ENCODE measurements at places on chromosomes 2 and 18.

GRCh38 chr2:160431441-160431840 lies 62.2 kb downstream of the RBMS1 start:
- no peak for DNase-seq

DNA sequence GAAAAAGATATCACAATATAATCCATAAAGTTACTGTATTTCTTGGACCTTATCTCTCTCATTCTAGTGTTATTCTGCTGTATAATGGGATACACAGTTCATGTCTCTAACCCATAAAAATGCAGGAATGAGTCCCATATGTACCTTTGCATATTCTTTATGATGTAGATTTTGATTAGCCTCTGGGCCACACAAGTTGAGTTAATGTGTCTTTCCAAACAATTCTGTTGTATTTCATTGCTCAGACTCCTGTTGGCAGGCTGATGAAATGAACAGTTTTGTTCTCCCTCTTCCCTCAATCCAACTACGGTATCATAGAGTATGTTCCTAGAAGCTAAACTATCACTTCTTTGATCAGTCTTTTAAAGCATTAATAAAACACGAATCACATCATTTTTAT lies 113.2 kb upstream of the SATB2 start:
- no peak for DNase-seq

GRCh38 chr2:115234186-115234585 lies 791.7 kb downstream of the DPP10 start:
- DNase-seq = no peak

- peak; percentile 24 for DNase-seq
Observed at GRCh38 chr2:231781798-231782726, 980 bp upstream of the PDE6D start.

- no peak for DNase-seq
Observed at GRCh38 chr18:25310045-25310444, 41.9 kb downstream of the ZNF521 start.

DNA sequence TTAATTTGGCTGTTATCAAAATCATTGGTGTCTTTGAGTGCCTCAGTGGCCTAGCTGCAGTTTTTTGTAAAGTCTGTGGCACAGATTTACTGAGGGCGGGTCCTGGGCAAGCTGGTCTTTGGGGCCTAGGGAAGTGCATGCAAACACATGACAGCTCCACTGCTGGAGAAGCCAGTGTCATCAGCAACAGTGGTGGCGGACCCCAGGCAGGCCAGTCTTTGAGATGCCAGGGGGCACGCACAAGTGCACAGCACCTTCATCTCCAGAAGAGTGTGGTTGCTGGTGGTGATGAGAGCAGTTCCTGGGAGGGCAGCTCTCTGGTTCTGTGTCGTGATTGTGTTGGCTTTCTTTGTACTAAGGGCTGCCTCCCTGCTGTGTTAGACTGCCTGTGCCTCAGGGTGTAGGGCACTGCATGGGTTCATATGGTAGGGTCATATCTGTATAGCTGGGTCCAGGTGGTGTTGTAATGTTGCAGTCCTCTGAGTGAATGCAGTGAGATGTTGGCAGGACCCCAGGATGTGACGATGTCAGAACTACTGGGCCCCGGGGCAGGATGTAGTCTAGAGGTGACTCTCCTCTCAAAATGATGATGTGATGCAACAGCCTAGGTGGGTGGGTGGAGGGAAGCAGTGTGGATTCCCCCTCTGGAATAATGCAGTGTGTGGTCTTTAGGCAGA lies 646.7 kb upstream of the CDH2 start:
- no peak for DNase-seq

DNA sequence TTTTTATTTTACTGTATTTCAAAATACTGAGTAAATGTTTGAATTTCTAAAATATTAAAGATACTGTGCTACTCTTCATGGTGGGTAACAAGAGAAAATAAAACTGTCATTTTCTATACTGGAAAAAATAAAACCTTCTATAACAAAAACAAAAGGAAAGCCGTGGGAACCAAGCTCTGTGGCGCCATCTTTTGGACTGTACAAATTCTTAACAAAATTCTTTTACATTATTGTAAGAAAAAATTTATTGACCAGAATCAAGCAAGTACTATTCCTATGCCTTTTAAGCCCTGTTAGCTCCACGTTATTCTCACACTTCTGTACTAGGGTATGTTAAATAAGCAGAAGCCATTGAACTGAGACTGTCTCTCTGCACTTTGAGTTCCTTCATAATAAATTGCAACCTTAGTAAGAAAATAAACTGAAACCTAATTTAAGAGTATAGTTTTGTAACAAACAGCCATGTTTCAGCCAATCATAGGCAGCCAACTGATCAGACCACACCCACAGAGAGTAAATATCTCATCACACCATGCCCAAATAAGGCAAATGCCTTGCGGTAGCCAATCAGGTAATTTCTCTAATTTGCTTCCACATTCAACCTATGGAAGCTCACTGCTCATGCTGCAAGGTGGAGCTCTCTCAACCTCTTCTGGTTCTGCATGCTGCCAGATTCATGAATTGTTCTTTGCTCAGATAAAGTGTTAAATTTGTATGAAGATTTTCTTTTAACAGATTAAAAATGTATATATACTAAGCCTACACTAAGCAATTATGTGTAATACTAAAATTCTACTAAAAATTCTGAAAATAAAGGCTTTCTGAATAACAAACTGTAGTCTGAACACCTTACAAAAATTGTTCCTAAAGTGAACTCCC lies 42.2 kb downstream of the HIBCH start:
- peak; percentile 12 for DNase-seq

Data from right kidney (tissue), 9 donors.